ENCODE measurements at places on chromosomes 13 and 19. TPM values are rescaled to one million over a fixed set of nuclear protein-coding genes. Genes with fewer than 3 reads are reported as not detected.

GRCh38 chr19:39448271-39448670, 2.9 kb downstream of the SUPT5H start:
- H3K36me3 ChIP-seq, result peaks cover 58% of the 10 kb centered on the region
- H3K27me3 ChIP-seq, result no peaks in the 10 kb centered on the region
- peaks cover 64% of the 10 kb centered on the region for H3K4me1 ChIP-seq
- H3K4me3 ChIP-seq, result peak overlapping the region; percentile 98
- peak; percentile 77 for DNase-seq

DNA sequence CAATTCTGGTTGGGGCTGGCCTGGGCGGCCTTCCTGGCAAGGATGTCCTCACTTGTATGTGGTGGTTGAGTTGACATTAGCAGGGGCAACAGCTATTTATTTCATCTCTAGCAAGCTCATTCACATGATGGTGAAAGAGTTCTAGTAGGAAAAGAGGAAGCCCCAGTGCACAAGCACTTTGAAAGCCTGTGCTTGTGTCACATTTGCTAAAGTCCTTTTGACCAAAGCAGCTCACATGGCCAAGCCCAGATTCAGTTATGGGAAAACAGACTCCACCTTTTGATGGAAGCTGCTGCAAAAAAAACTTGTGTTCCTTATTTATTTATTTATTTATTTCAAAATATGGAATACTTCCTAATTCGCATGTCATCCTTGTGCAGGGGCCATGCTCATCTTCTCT, 17.2 kb downstream of the GTF2F2 start:
- peaks cover 17% of the 10 kb centered on the region for H3K36me3 ChIP-seq
- no peak overlapping the region for H3K27ac ChIP-seq
- peaks cover 2% of the 10 kb centered on the region for H3K4me1 ChIP-seq
- DNase-seq, result no peak

DNA sequence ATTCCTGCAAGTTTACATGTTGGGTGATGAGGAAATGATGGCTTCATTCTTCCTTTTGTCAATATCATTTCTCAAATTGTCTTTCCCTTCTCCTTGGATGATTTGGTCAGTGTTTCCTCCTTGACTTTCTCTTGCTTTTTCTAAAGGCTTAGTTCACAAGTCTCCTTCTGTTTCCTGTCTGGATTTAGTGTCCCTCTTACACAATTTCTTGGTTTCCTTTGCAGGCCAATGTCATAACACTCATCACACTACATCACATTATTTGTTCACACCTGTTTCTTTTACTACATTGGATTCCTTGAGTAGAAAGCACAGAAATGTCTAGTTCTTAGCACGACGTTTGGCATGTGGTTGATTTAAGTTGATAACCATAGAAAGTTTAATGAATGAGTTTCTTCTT, 490.7 kb downstream of the TDRD3 start:
- H3K4me3 ChIP-seq, result no peak overlapping the region
- H3K36me3 ChIP-seq, result no peaks in the 10 kb centered on the region
- H3K27me3 ChIP-seq, result no peaks in the 10 kb centered on the region
- DNase-seq, result no peak
- no peak overlapping the region for H3K27ac ChIP-seq

GRCh38 chr13:30715837-30716236, 19.5 kb upstream of the ALOX5AP start:
- no peak overlapping the region for H3K27ac ChIP-seq
- H3K27me3 ChIP-seq, result no peaks in the 10 kb centered on the region
- no peak for DNase-seq
- no peak overlapping the region for H3K4me3 ChIP-seq
- no peaks in the 10 kb centered on the region for H3K36me3 ChIP-seq

- no peaks in the 10 kb centered on the region for H3K36me3 ChIP-seq
- no peaks in the 10 kb centered on the region for H3K4me1 ChIP-seq
- peaks cover 2% of the 10 kb centered on the region for H3K27me3 ChIP-seq
- no peak overlapping the region for H3K4me3 ChIP-seq
- DNase-seq, result no peak
- no peak overlapping the region for H3K27ac ChIP-seq
These were observed 112.7 kb downstream of the OLFM4 start for GRCh38 chr13:53141336-53141735.

The CD70 gene
- 10.7 TPM for total RNA-seq

DNA sequence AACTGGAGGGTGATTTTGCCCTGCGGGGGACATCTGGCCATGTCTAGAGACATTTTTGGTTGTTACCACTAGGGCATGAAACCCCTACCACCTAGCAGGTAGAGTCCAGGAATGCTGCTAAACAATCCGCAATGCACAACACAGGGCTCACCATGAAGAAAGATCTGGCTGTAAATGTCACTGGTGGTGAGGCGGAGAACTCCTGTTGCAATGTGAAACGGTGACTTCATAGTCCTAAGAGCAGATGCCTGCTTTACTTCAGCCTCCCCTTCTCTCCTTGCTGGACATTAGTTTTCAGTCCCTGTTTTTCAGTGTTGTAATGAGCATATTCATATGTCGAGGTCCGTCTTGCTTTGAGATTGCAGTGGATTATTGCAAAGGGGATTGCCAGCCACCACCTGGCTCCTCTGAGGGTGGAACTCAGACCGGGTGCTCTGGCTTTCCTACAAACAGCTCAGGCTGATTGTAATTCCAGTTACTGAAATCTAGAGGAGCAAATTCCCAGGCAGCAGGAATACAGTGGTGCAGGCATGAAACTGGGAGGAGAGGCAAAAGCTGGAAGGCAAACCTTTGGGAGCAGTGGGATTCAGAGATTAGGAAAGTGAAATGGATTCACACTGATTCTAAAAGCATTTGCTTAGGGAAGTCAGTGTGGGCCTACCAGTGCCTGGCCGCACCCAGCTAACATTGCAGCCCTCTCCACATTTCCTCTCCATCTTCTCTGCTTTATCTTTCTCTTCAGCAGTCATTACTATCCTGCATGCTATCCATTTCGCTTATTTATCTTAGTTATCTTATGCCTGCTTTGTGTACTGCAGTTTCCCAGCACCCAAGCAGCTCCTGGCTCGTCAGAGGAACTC, 76.1 kb upstream of the PCDH8 start:
- no peaks in the 10 kb centered on the region for H3K36me3 ChIP-seq
- DNase-seq, result no peak
- no peak overlapping the region for H3K27ac ChIP-seq
- no peaks in the 10 kb centered on the region for H3K4me1 ChIP-seq
- no peak overlapping the region for H3K4me3 ChIP-seq

- H3K27ac ChIP-seq, result no peak overlapping the region
- H3K4me1 ChIP-seq, result no peaks in the 10 kb centered on the region
- no peaks in the 10 kb centered on the region for H3K27me3 ChIP-seq
- no peak for DNase-seq
These were observed 23.1 kb downstream of the CHAF1A start for GRCh38 chr19:4425537-4425936.

- peaks cover 14% of the 10 kb centered on the region for H3K36me3 ChIP-seq
- peak overlapping the region; percentile 97 for H3K27ac ChIP-seq
- H3K4me1 ChIP-seq, result peaks cover 45% of the 10 kb centered on the region
- H3K4me3 ChIP-seq, result peak overlapping the region; percentile 98
- H3K27me3 ChIP-seq, result no peaks in the 10 kb centered on the region
These were observed 514 bp upstream of the ARGLU1 start for GRCh38 chr13:106568299-106569003.

DNA sequence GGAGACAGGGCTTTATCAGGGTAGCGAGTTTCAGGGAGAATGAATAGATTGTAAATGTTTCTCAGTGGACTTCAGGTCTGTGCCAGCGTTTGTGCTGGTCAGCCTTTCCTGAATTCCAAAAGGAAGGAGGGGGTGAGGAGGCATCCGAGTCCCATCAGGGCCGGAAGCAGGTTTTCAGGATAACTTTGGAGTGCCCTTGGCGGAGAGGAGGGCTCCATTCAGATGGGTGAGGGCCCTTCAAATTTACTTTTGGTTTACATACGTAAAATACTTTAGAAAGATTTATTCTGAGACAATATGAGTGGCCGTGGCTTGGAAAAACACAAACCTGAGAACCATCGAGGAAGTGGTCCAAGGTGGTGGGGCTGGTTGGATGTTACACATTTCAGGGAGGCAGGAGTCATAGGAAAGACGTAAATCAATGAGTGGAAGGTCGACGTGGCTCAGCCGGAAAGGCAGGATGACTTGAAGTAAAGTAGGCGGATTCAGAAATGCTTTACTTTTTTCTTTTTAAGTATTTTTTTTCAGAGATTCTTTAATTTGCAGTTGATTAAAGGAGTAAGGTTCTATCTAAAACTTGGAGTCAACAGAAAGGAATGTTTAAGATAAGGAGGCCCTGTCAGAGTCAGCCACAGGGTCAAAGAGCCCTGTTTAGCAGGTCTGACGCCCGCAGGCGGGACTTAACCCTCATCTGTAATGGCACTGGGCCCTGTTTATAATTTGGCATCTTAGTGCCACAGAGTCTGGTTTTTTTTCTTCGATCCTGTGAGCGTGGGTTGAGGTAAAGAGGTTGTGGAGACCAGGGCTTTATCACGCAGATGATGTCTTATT, 32.8 kb downstream of the ATP11A start:
- peaks cover 26% of the 10 kb centered on the region for H3K4me1 ChIP-seq
- no peak overlapping the region for H3K4me3 ChIP-seq
- no peak for DNase-seq
- no peaks in the 10 kb centered on the region for H3K36me3 ChIP-seq

The ZNF649 gene
- 9.0 TPM for total RNA-seq

DNA sequence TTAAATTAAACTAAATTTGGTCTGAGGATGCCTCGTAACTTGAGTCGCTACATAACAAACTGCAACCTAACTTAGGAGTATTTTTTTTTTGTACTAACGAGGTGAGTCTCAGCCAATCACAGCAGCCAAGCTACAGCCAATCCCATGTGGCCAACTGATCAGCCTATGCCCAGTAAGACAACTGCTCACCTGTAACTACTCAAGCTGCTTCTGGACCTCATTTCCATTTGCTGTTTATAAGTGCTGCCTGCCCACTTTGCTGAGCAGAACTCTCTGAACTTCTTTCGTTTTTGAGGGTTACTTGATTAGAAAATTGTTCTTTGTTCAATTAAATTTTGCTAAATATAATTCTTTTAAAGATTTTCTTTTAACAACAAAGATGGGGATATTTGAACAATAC, 3.8 kb downstream of the CPB2 start:
- DNase-seq, result no peak
- H3K27ac ChIP-seq, result no peak overlapping the region
- H3K36me3 ChIP-seq, result no peaks in the 10 kb centered on the region

The TUBB4A gene
- 11.2 TPM for total RNA-seq

- DNase-seq, result no peak
- no peaks in the 10 kb centered on the region for H3K27me3 ChIP-seq
- peaks cover 3% of the 10 kb centered on the region for H3K36me3 ChIP-seq
- H3K27ac ChIP-seq, result no peak overlapping the region
These were observed 51.4 kb downstream of the NBEA start for GRCh38 chr13:34993470-34993869.

GRCh38 chr13:22196777-22197176, 525.9 kb downstream of the FGF9 start:
- H3K27me3 ChIP-seq, result no peaks in the 10 kb centered on the region
- no peak for DNase-seq
- H3K4me3 ChIP-seq, result no peak overlapping the region
- H3K4me1 ChIP-seq, result no peaks in the 10 kb centered on the region
- no peaks in the 10 kb centered on the region for H3K36me3 ChIP-seq

- DNase-seq, result no peak
- H3K36me3 ChIP-seq, result no peaks in the 10 kb centered on the region
- no peaks in the 10 kb centered on the region for H3K27me3 ChIP-seq
- H3K27ac ChIP-seq, result no peak overlapping the region
- no peak overlapping the region for H3K4me3 ChIP-seq
These were observed 6.3 kb upstream of the ARHGAP45 start for GRCh38 chr19:1060689-1061088.

- no peaks in the 10 kb centered on the region for H3K27me3 ChIP-seq
- no peaks in the 10 kb centered on the region for H3K4me1 ChIP-seq
- H3K4me3 ChIP-seq, result no peak overlapping the region
- H3K27ac ChIP-seq, result no peak overlapping the region
- H3K36me3 ChIP-seq, result no peaks in the 10 kb centered on the region
These were observed 78.6 kb upstream of the MAB21L1 start for GRCh38 chr13:35554972-35555623.

The MYBPC2 gene
- 0.94 TPM for total RNA-seq

DNA sequence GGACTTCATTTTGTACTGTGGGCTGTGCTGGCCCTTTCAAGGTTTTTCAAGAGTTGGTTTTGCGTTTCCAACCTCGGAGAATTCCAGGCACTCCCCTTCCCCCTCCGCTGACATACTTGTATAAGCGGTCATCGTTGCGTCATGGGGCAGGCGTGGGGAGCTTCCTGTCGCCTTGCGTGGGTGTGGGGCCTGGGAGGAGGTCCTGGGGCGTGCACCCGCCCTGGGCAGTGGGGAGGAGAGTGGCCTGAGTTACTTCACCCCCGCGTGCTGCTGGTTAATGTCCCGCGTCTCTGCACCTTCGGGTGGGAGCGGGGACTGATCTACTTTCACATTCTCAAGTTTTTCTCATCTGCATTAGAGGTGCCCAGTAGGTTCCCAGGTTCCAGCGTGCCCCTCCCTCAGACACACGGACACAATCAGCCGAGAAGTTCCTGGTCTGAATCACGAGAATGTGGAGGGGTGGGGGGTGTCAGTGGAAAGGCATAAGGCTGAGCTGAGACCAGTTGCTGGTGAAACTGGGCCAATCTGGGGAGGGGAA, 4.1 kb downstream of the IER2 start:
- H3K27me3 ChIP-seq, result peaks cover 3% of the 10 kb centered on the region
- H3K4me1 ChIP-seq, result peaks cover 37% of the 10 kb centered on the region
- H3K27ac ChIP-seq, result peak overlapping the region; percentile 97

Data from activated CD4-positive, alpha-beta memory T cell treated with anti-CD3 and anti-CD28 coated beads for 36 hours (primary cell).